ENCODE measurements at places on chromosomes 1 and 21. TPM values are rescaled to one million over a fixed set of nuclear protein-coding genes. Genes with fewer than 3 reads are reported as not detected.

The OR6K3 gene
- not detected for polyA plus RNA-seq

DNA sequence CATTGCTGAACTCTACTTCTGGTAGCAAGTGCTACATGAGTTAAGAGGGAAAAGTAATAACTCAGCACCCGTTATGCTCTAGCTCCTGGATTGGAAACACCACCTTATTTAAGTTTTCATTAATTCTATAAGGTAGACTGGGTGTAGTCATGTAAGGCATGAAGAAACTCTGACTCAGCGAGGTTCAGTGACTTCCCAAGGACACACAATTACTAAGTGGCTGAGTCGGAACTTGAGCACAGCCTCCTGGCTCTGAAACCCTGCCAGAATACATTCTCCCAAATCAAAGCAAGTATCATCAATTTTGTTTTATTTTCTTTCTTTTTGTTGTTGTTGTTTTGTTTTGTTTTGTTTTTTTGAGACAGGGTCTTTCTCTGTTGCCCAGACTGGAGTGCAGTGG lies 29.1 kb upstream of the SCCPDH start:
- DNase-seq, result no peak

DNA sequence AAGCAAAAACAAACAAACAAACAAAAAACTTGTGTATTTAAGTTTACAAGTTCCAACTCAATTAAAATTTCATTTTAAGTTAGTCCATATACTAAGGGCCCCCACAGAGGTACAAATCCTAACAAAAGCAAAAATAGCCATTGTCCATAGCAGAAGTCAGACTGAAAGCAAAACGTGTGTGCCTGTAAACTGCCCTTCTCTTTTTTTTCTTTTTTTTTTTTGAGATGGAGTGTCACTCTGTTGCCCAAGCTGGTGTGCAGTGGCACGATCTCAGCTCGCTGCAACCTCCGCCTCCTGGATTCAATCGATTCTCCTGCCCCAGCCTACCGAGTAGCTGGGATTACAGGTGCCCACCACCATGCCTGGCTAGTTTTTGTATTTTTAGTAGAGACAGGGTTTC lies 11.6 kb upstream of the IFNGR2 start:
- DNase-seq, result no peak

DNA sequence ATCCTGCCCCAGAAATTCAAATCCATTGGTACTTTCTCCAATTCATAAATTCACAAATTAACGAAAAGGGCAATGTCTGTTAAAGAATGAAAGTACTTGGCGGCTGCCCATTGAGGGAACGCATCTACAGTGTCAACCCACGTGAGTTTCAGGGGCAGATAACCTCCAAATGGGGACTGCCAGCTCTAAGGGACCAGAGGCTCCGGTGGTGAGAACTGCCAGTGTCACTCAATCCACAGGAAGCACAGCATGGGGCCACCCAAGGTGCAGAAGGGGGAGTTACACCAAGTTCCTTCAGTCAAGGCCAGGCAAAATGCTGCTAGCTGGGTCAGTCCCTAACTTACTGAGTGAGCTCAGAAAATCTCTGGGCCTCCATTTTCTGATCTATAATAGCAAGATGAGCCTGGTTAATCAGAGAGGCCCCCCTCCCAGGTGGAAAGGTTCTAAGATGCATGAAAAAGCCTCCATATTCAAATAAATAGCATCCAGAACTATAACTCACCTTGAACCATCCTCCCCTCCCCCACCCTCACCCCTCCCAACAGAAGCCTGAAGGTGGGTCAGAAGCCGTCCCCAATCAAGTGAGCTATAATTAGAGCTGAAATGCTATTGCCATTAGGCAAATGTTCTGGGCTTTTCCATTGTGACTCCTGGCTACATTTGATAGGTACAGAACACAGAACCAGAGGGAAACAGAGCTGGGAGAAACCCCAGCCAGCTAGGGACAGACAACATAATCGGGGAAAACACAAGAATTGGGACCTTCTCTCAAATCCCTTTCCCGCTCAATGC lies 41.7 kb downstream of the LRP8 start:
- no peak for DNase-seq

DNA sequence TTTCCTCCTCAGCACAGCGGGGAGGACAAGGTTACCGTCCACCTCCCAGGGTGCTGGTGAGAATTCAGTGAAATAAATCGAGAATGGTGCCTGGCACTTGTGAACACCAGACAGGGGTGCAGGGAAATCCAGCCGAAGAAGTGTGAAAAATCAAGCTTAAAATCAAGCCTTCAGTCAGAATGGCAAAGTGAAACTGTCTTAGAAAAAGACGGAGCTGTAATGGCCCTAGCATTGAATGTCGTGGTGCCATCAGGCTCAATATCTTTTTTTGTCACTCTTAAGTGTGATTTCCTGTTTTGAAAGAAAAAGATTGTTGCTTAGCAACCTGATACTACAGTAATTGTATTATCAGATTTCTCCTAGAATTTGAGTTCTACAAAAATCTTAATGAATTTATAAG lies 22.1 kb downstream of the EDARADD start:
- no peak for DNase-seq

All from psoas muscle (tissue), 8 donors.